ENCODE measurements at places on chromosomes 7 and 10.

- no peak for DNase-seq
These were observed 896.9 kb downstream of the CCSER2 start for GRCh38 chr10:85225311-85225710.

DNA sequence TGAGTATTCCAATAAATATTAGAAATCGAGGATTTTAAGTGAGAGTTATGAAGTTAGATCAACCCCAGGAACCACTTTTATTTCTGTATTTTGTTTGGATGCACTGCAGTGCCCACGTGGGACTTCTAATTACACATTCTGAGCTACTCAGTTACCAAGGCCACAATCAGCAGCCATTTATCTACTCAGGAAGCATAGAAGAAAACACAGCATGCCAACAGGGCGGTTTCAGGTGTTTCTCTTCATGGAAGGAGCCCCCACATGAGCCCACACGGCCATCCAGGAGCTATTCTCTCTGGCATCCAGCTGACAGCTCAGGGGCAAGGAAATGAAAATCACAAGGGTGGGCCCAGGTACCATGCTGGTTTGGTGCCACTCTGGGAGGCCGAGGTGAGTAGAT, 266.5 kb upstream of the MKLN1 start:
- no peak for DNase-seq

DNA sequence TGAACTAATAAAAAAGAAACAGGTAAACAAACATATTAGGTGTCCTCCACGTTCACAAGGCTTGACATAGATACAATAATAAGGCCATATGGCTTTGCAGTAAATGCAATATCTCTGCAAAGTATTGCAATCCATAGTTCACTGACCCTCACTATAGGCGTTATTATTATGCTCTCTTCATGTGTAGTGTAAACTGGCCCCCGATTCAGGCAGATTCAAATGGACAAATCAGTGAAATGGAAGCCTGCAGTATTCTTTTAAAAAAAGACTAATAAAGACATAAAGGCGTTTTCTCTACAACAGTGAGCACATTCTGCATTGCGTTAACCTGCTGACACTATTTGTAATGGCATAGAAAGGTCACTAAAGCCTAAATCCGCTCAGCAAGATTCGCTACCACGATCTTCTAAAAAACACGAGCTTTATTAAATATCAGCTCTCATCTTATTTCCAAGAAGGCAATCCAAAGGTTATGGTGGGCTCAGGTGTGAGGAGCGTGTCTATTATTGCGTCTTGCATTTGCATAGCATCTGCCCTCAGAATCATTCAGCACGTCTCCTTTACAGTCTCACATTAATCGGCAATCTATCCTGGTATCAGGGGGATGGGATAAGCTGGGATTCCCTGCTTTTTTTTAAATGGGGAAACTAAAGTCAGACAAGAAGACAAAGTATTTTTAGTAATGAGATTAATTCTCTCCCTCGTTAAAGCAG, 36.2 kb downstream of the FRMD4A start:
- no peak for DNase-seq

- no peak for DNase-seq
These were observed 30.2 kb upstream of the NME8 start for GRCh38 chr7:37817996-37818720.

DNA sequence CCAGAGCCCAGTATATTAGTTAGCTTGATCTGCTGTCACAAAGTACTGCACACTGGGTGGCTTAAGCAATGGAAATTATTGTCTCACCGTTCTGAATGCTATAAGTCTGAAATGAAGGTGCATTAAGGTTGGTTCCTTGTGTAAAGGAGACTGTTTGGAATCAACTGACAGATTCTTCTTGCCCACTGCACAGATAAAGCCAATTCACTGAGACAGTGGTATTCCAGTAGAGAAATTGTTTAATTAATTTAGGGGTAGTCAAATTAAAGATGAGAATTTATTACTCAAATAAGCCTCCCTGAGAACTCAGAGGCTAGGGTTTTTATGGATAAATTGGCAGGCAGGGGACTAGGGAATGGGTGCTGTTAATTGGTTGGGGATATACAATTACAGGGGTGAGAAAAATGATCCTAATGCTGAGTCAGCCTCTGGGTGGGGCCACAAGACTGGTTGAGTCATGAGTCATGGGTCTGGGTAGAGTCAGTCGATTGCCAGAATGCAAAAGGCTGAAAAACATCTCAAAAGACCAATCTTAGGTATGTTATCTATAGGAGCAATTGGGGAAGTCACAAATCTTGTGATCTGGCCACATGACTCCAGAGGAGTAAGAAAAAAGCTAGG, 23.5 kb upstream of the SAMD9L start:
- DNase-seq, result no peak

GRCh38 chr7:115522174-115522573, 508.4 kb downstream of the TFEC start:
- DNase-seq, result no peak

- DNase-seq, result no peak
These were observed 34.3 kb upstream of the DLG5 start for GRCh38 chr10:77960829-77961329.

DNA sequence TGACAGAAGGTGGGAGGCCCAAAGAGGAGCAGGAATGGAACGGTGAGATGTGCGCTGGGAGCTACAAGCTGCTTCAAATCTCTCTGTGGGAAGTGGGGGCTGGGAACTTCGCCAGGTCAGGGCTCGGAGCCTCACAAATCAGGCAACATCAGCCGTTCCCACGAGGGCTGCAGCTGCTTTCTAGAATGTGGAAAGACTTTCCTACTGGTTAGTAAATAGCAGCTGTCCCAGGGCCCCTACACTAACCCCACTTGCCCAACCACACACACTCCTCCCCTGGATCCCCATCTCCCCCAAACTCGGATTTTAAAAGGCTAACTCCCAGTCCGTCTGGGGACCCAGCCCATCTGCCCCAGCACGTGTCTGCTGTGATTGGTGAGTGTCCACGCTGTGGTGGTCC, 40.6 kb upstream of the PITRM1 start:
- no peak for DNase-seq

DNA sequence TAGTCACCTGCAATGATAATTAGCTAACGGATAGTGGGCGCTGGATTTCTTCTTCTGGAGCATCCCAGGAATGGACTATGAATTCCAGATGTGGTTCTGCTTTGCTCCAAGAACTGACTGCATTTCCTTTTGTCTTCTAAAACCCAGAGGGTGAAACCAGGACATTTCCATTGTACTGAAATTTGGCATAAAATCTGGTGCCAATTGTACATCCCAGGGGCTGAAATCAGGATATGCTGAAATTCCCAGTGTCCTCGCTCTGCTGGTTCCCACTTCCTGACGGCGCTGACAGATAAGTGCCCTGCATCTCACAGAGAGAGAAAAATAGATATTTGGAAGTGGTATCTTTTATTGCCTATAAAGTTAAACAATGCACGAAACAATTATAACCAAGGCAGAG, 31.9 kb downstream of the RBM20 start:
- no peak for DNase-seq

DNA sequence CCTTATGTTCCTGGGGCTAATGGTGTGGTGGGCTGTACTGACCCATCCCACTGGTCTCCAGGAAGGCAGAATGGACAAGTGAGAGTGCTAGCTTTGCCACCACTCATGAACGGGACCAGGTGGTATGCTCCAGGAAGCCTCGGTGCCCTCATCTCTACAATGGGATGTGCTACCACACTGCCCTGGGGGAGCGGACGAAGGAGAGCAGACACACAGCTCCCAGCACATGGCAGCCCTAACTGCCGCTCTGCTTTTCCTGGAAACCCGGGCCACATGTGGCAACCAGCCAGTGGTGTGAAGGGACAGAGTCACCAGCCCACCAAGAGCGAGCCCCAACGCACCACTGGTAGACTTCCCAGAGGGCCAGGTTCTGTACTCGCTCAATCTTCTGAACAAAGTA, 35.8 kb downstream of the PARP12 start:
- no peak for DNase-seq

GRCh38 chr7:155878250-155878649, 66.0 kb upstream of the SHH start:
- DNase-seq, result no peak

DNA sequence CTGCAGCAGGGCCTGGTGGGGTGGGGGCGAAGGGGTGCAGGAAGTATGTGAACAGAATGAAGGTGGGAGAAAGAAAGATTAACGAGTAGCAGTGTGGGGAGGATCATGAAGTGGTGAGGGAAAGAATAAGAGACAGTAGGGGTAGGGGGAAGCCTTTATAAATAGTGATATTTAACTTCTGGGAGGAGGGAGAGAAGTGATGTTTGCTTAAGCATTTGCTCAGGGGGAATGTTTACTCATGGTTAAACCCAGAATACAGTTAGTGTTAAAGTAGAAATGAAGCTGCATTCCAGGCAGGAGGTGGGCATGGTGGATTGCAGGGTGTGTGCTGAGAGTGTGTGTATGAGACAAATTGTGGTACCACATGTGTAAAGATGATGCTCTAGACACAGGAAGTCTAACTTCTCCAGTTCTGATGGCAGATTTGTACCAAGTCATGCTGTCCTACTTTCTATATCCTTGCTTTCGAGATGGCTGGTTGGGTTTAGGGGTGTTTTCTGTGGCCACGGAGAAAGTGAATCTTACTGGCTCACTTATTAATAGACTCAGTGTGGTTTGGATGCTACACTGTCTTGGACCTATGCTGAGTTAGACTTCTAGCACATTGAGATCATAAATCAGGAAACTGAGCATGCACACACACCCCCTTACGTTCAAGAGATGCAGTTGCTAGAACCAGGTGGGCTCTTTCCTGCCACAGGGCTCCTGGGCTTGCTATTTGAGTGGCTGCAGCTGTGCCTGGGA, 10.6 kb upstream of the DNMBP start:
- peak; percentile 68 for DNase-seq

- DNase-seq, result no peak
These were observed 100.2 kb downstream of the MICALL2 start for GRCh38 chr7:1359051-1359400.

DNA sequence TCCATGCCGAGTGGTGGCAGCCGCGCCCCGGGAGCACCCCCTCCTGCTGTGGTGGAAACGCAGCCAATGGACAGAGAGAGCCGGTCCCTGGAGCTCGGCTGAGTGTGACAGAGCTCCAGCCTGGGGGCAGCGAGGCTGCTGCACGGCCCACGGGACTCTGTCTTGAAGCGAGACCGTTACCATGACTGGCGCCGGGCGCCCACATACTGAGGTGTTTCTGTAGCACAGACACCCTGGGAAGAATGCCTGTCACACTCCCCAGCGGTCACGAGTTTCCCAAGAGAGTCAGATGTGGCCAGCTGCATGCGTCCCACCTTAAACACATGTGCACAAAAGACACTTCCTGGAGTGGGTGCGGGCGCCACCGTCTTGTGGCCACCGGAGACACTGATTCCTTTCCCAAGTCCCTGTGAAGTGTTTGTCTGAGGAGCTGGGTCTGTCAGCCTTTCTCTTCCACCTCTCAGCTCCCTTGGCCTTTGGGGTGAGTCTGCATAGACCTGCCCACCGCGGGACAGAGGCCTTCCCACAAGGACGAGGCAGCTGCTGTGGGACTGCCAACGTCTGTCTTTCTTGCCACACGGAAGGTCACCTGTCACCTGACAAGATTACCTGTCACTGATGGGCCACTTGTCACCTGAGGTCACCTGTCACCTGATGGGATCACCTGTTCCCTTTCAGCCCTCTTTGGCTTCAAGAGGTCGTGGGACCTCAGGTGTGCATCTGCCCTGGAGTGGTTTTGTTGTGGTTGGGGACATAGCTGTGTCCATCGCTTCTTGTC, 94.6 kb downstream of the DNAJB6 start:
- no peak for DNase-seq

DNA sequence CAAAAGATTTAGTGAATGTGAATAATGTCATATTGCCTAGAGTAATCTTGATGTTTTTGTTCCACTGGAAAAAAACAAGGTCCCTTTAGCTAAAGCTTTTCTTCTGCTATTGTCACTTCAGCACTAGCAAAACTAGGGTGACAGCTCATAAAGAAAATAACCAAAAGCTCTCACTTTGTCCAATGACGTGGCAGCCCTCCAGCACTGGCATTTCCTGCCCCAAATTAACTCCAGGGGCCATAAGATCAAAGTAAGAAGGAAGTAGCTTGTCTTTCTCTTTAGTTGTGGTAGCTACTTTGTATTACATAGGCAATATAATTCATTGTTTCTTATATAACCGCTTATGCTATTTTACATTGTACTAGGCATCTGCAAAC, 47.3 kb downstream of the LRRN3 start:
- peak; percentile 66 for DNase-seq

DNA sequence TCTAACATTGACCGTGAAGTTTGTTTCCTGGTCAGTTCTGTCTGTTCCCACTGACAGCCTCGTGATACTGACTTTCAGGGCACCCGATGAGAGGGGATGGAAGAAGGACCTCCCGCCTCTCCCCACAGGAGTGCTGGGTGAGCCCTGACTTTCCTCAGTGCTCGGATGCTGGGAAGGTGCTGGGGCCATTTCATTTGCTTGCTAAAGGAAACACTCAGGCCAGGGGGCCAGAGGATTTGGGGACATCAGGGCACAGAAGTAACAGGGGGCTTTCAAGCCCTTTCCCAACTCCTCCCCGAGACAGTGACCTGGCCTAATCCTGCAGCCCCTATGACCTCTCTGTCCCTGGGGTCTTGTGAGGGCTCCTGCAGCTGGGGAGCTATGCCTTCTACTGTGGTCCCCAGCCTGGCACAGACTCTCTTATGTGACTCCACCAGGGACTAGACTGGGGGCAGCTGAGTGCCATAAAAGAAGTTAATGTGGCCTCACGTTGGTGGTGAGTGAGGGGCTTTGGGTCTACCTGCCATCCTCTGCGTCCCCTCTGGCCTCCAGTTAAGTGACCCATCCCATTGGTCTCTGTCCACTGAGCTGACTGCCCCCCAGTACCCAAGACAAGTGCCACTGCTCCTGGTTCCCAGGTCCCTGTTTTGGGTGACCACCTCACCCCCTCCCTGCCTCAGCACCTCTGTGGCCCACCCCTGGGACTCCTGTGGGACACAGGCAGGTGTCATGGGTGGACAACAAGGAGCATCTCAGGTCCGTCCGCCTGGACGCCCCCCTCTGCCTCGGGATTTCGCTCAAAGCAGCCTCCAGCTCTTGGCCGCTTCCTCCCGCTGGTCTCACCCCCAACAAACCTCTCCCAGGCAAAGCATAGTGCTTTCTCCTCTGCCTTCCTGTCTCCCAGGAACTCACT, 33.4 kb upstream of the HSPA12A start:
- no peak for DNase-seq

GRCh38 chr7:17844514-17845196, 95.6 kb downstream of the SNX13 start:
- DNase-seq, result no peak

DNA sequence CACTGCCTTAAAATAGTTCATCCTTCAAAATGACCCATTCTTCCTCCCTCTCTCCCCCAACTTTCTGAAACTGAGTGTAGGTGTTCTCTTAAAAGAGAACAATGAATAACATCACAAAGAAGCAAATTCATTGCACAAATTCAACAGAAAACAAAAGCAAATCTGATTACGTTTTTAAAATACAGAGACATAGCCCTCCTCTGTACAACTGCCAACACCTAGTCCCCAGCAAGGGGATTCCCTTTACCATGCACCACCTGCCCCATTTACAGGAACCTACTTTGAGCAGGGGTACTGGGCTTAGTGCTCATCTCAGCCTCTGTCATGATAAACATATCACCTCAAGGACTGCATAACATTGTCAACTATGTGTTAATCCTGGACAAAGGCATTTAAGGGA, 302.8 kb upstream of the AOAH start:
- DNase-seq, result no peak

GRCh38 chr7:104124469-104124868, 83.3 kb downstream of the ORC5 start:
- DNase-seq, result no peak
